ELF-1 (cell line): ENCODE measurements at places on chromosomes 6 and 20.
A peak's percentile ranks its signal among the peaks of the same experiment; 100 is the strongest.

- no peak for DNase-seq
These were observed 140.3 kb downstream of the BCAS1 start for GRCh38 chr20:53929974-53930650.

GRCh38 chr6:136737374-136737844 is 54.9 kb downstream of the MAP3K5 start:
- DNase-seq = no peak

GRCh38 chr6:116008470-116009243 is 52.0 kb downstream of the FRK start:
- DNase-seq = no peak

DNA sequence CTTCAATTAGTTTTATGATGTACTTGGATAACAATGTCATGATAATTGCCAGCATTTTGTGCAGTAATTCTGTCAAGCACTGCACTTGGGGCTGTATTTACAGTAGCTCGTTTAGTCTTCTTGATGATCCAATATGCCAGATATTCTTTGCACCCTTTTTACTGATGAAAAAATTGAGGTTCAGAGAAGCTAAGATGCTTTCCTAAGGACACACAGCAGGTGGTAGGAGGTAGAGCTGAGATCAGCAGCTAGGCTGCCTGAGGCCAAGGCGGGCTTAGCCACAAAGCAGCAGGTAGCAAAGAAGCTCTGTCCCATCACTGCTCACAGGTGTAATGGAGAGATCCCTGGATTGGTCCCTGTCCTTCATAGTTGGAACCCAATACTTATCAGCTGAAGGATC is 33.3 kb downstream of the SUMO4 start:
- no peak for DNase-seq

DNA sequence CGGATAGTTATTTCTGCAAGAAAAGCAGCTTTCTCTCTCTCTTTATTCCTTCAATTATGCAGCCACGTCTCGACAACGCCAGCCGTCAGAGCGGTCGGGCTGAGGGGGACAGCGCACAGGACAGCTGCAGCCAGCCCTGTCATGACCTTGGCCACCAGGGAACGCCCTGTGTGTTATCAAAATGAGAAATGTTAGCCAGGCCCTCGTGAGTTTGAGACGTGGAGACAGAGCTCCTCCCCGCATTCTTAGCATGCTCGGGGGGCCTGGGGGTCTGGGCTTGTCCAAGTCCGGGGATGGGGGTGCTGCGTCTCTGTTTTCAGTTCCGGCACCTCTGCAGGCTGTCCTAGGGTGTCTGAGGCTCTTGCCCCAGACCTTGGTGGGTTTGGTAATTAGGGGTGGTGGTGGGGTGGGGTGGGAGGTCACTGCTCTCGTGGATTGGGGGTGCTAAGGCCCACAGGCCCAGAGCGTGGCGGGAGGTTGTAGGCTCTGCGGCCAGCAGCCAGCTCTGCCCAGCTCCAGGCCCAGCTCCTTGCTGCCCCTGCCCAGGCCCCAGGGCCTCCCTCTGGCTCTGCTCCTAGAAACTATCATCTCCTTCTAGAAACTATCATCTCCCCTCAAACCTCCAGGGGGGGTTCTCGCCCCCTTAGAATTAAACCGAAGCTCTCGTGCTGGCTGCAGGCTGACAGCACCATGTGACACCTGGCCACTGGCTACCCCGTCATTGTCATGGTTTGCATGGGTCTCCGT is 54.3 kb upstream of the GATA5 start:
- DNase-seq = no peak

DNA sequence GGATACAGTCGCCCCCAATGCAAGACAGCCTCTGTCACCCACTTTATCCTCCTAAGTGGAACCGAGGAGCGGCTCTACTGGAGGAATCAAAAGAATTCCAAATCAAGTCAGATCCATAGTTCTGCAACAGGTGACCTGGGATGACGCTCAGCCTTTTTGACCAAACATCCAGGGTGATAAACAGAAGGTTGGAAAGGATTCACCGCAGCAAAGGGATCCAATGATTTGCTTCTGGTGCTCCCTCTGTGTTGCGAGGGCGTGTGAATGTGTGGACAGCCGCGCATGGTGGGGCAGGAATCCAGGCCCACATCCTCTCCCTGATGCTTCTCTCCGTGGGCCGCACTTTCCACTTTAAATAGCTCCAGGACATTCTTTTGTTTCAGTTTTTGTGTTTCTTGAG is 116.8 kb upstream of the CDH4 start:
- DNase-seq = no peak

GRCh38 chr6:45323656-45324224 is 4.4 kb upstream of the RUNX2 start:
- no peak for DNase-seq

DNA sequence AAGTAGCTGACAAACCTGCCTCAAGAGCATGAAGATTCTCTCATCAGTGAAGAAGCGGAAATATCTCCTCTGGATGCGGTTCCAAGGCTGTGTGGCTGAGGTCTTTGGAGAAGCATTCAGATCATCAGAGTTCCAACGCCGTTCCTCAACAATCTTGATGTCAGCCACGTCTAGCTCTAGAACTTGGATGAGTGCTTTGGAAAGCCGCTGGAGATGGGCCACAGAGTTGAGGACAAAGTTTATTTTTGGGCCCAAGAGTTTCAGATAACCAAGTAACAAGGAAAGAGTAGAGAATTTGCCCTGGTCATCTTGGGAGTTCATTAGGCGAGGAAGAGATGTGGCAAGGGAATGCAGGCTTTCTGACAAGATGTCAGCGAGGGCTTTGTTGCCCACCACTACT is 20.9 kb downstream of the TTI1 start:
- DNase-seq = no peak

GRCh38 chr20:31674895-31675827 is 37.4 kb downstream of the COX4I2 start:
- DNase-seq = no peak

GRCh38 chr6:106128981-106129781 is 43.0 kb downstream of the PRDM1 start:
- DNase-seq = no peak

- DNase-seq = peak; percentile 62
These were observed 80.2 kb upstream of the RNF217 start for GRCh38 chr6:124881898-124882578.

- no peak for DNase-seq
These were observed 37.4 kb downstream of the CITED2 start for GRCh38 chr6:139337001-139337400.

- DNase-seq = no peak
These were observed 56.5 kb upstream of the HDGFL1 start for GRCh38 chr6:22512686-22513427.

- peak; percentile 42 for DNase-seq
These were observed 750 bp downstream of the MAP7 start for GRCh38 chr6:136549300-136550044.

DNA sequence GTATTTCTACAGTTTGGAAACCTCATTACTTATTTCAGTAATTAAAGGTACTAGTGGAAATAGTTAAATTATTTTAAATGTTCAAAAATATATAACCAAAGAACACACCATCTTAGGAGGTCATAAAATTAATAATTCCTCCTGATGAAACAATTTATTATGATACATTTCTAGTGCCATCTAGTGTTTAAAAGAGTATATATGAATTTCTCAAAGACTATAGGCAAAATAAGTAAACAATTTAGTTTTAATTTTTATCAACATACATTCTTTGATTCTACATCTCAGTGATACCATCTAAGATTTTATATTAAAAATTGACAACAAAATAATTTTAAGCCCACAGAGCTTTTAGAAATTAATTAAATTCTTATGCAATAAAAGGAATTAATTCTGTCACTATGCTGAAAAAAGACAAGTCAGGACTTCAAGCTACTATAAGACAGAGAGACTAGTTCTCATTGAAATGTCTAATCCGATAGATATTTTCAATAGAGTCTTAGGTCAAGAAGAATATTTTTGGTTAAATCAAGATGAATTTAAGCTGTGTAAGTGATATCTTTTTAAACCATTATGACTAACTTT is 107.8 kb upstream of the RNF217 start:
- no peak for DNase-seq

DNA sequence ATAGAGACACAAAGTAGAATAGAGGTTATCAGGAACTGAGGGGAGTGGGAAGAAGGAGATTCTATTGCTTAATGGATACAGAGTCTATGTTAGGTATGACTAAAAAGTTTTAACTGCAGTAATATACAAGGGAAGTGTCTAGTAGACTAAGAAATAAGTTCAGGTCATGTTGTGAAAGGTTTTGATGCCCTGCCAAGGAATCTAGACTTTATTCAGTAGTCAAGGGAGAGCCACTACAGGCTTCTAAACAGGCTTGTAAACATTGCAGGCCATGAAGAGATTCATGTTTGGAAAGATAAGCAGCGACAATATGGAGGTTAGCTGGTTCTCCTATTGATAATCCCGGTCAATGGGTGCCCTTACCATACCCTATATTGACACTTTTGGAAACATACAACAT is 352.8 kb upstream of the SOX4 start:
- DNase-seq = no peak

GRCh38 chr6:30879684-30880427 is 4.5 kb upstream of the DDR1 start:
- no peak for DNase-seq
